ENCODE measurements at places on chromosomes 2 and 18.

GRCh38 chr2:66576561-66577320 is 141.8 kb downstream of the MEIS1 start:
- DNase-seq: no peak

DNA sequence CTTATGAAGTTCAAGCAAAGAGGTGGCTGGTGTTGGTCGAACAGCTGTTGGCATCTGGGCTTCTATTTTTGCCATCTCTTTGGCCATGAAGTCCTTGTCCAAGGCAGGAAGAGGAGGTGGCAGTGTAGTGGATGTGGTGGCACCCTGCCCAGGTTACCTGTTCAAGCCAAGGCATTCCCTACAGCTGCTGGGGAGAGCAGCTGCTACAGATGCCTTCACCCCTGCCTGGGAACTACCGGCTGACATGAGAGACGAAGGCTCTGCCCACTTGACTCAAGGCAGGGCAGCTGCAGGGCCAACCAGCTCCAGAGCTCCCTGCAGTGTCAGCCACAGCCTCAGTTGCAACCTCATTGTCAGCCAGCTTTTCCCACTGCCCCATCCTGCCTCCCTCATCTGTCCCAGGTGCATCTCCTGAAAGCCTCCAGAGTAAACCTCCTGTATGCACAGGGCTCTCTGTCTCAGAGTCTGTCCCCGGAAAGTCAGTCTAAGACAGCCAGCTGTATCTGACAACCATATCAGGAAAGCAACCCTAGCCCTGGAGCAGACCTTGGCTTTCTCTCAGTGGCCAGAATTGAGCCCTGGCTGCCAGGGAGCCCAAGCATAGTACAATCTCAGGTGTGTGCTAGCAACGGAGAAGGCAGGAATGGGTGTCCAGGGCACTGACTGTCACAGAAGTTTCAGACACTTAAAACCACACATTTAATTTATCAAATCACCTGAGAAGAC is 115.9 kb downstream of the RPIA start:
- no peak for DNase-seq

- DNase-seq: no peak
Measured at GRCh38 chr2:107804608-107805498, 21.8 kb upstream of the RGPD4 start.

GRCh38 chr18:63271881-63272299 is 47.7 kb downstream of the BCL2 start:
- DNase-seq: no peak

DNA sequence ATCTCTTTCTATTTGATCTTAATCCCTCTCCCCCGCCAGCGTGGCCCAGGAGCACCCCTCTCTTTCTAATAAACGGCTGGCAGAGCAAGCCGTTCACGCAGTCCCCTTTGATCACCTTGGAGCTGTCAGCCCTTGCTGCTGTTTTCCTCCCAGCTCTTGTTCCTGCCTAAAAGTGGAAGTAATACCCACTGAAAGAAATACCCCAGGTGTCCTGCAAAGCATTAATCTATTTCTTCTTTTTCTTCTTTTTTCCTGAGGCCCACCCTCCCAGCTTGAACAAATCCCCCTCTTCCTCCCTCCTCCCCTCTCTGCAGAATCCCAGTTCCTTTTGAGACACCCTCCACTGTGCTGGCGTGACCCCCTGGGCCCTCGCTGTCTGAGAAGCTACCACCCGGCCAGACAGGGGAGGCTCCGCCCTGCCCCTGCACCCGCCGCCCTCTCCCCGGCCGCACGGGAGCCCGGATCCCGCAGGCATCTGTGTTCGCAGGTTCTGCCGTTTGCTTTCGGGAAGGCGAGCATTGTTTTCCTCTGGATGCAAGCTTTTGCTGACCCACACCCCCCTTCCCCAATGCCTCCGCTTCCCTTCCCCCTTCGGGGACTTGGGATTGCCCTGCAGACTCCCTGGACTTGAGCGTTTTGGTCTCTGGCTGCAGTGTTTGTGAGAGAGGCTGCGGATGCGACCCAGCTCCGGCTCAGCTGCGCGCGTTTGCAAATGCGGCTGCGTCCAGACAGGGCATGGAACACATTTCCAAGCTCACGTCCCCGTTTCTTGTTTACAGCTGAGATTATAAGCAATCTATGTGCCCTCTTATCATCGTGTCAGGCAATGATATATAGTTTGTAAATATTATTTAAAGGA is 631.5 kb downstream of the NYAP2 start:
- DNase-seq: no peak

GRCh38 chr2:185507719-185508118 is 230.9 kb upstream of the FSIP2 start:
- DNase-seq: no peak

- no peak for DNase-seq
Measured at GRCh38 chr2:152548996-152549395, 168.3 kb downstream of the PRPF40A start.

DNA sequence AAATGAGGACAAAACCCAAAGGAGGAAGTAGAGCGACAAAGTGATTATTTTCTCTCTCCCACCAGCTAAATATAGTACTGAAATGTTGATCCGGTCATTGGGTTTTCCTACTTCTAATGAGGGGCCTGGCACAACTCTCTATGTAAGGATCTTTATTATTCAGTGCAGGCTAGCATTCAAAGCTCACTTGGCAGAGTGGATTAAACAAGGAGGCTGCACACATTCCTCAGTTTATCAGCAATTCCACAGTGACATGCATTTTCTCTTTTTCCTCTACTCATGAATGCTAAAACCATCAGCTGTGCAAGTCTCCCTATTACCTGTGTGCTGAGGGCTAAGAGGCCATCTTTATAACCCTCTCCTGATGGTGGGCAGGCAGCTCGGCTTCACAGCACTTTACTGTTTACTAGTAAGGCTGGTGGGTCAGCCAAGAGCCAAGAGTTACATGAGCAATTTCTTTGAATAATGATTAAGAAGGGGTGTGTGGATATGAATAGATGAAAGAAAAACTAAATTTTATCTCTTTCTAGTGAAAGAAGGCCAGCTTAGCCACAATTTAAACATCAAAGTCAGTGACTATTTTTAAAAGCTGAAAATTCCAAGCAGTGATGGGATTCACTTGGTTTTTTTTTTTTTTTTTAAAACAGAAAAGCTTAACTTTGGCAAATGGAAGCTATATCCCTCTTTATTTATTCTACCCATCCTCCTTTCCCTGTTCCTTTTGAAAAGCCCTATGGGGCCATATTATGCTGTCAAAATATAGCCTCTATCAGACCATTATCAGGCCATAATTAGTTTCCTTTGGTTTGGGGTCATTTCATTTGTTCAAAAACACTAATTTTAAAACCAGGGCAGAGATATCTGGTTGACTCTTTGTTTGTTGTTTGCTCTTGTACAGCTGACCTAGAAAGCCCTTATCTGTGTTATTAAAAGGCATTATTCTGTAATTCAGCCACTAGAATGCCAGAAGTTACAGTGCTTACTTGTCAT is 111.0 kb downstream of the RBM43 start:
- DNase-seq: no peak

DNA sequence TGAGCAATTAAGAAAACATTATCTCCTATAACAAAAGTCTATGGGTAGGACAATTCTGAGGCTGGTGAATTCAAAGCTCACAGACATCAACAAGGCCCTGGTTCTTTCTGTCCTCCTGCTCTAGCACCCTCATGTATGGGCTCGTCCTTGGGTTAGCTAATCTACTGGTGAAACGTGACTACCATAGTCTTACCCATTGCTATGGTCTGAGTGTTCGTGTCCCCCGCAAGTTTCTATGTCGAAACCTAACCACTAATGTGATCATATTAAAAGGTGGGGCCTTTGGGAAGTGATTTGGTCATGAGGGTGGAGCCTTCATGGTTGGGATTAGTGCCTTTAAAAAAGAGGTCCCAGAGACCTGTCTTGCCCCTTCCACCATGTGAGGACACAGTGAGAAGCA is 564.7 kb downstream of the TNS1 start:
- DNase-seq: no peak

GRCh38 chr2:170966648-170967396 is 37.8 kb downstream of the GORASP2 start:
- DNase-seq: no peak
